ENCODE measurements at places on chromosomes 2 and 18.
A peak's percentile ranks its signal among the peaks of the same experiment; 100 is the strongest.

DNA sequence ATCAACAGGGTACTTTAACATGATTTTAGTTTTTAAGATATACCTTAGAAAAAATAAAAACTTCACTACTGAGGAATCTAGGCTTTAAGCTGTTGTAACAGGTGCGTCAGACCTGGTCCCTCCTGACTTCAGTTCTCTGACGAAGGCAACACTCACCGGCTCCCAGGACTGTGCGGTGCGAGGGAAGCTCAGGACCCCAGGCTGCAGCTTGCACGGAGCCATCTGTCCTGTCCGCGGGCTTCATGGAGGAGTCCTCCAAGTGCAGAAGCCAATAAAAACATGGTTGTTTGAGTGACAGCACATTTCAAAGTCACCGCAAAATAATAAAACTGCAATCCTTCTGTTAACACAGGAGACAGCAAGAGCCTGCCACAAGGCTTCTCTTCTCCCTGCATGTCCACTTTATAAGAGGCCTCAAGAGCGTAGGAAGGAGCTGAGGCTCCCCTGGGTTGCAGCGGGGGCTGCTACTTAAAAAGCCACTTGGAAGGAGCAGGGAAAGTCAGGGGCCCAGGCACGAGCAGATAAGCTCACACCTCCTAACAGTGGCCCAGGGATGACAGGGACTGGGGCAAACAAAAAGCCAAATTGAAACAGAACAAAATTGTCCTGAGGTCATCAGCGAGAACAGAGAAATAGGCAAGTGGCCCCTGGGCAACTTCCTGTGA is 4.6 kb downstream of the HJURP start:
- DNase-seq: no peak

DNA sequence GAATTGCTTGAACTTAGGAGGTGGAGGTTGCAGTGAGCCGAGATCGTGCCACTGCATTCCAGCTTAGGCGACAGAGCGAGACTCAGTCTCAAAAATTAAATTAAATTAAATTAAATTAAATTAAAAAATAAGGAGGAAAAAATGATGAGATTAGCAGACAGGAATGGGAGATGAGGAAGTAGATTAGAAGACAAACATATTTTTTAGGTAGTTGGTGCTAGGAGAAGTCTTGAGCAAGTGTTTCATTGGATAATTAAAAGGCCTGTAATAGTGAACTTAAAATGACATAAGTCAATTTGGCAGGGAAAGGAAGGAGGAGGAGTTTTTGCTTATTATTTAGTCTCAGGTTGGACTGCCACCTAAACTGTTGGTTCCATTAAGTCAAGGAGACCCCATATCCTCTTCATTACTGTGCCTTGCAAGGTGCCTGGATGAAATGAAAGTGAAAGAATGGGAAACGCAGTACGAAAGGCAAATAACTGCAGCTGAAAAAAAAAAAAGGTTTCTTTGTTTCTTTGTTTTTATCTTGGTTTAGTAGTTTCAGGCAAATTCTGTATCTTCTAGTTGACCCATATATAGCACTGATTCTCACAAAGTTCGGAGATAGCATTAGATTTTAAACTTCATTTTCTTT is 162.0 kb downstream of the SLC8A1 start:
- no peak for DNase-seq

DNA sequence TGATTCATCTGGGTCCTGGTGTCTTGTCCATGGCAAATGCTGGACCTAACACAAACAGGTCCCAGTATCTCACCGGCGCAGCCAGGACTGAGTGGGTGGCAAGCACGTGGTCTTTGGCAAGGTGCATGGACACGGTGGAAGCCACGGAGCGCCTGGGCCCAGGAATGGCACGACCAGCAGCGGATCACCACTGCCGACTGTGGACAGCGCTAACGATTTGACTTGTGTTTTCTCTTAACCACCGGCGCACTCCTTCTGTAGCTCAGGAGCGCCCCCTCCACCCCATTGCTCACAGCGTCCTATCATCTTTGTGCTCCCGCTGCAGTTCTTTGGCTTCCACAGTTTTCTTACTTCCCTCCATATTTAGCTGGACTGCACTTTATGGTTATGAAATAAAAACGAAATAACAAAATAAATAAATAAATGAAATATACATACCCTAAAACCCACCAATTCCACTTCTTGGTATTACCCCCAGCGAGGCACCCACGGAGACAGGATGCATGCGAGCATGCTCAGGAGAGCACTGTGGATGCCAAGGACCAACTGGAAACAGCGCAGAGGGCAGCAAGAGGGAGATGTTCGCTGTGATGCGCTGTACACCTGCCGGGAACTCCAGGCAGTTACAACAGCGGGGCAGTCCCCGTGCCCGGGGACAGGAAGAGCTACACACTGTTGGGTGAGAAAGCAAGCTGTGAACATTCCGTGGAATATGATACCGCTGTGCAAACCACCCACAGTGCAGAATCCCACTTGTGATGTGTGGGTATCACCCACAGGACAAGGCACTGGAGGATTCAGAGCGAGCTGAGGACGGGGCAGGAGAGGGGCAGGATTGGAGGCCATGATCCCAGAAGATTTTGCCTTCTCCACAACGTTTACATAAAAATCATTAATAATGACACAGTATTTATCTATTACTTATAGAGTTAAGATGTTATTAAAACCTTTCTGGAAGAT is 7.0 kb upstream of the CIDEA start:
- DNase-seq: peak; percentile 20

- DNase-seq: no peak
These were observed 587 bp downstream of the MEIS1 start for GRCh38 chr2:66435549-66435875.

GRCh38 chr2:166518634-166519390 is 24.8 kb upstream of the SCN7A start:
- no peak for DNase-seq

- DNase-seq: peak; percentile 91
These were observed at the start of gene STRN for GRCh38 chr2:36966370-36967235. TSS of gene STRN (minus strand) at chr2:36966536. CDS start at chr2:36966463, 73 bp downstream.

- DNase-seq: peak; percentile 77
These were observed 27.3 kb upstream of the ITGB6 start for GRCh38 chr2:160227293-160227915.
